Left ventricle myocardium superior (tissue), 1 donor: ENCODE measurements at places on chromosomes 11 and 22.
A peak's percentile ranks its signal among the peaks of the same experiment; 100 is the strongest.

DNA sequence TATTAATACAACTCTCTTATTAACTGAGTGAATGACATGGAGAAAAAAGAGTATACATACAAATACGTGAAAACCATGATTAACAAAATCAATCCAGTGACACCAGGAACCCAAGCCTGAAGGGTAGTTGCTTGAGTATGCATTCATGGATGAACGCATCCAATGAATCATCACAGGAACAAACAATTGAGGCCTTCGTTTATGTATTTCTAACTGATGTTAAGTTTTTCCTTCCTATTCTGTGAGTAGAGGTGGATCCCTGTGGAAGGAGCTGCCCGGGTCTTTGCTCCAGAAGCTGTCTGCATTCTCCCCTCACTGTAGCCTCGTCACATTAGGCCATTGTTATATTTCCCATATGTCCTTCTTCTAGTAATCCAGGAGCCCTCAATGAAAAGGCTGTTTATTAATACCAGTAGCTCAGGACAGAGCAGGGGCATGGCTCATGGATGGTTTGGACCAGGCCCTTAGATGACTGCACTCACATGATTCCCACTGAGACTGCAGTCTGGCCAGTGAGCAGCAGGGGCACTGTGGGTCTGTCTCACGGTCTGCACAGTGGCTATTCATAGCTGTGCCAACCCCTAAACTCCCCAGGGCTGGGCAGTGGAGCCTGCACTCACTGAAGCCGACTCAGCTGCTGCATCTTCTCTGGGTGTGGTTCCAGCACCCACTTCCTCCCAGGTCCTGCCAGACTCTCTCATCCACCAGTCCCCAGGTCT, 128.1 kb upstream of the TOP3B start:
- DNase-seq = peak; percentile 39

DNA sequence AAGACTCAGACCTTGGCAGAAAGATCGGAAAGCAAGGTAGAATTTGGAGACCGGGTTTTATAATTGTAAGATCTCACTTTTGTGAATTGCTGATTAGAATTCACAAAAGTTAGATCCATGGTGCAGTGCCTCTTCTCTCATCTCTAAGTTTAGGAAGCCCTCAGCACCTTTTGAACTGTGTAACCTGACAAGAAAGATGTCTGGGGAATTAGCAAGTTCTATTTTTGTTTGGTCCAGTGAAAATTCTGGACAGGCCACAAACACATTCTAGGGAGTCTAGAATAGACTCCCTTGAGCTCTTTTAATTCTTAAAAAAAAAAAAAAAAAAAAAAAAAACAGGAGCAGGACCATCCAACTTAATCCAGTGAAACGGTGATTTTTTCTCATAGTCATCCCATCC, 66.1 kb downstream of the CECR2 start:
- DNase-seq = no peak

GRCh38 chr11:118098996-118099837, 12.5 kb upstream of the SMIM35 start:
- DNase-seq = no peak

GRCh38 chr11:108148556-108148955, 27.2 kb downstream of the ACAT1 start:
- no peak for DNase-seq

GRCh38 chr11:42012271-42012670, 552.8 kb upstream of the LRRC4C start:
- no peak for DNase-seq

GRCh38 chr22:45549762-45550378, 47.2 kb downstream of the FBLN1 start:
- DNase-seq = no peak

DNA sequence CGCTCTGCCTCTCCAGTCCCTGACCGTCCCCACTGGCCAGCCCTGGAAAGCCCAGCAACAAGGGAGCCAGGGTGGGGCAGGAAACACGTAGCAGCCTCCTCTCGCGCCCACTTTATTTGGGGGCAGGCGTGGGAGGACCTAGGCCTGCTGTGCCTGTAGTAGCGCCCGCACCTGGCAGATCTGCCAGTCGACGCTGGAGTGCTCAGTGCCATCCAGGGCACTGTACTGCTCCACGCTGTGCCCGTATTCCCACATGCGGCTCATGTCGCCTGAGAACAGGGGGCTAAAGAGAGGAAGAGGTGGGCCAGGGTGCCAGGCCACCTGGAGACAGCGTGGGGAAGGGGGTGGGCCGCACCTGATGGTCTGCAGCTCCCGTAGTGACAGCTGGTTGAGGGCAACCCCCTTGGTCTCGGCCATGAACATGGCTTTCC, 17.0 kb upstream of the DRICH1 start:
- DNase-seq = no peak

- no peak for DNase-seq
These were observed 1.2 kb downstream of the CYB5R3 start for GRCh38 chr22:42648017-42648367.

DNA sequence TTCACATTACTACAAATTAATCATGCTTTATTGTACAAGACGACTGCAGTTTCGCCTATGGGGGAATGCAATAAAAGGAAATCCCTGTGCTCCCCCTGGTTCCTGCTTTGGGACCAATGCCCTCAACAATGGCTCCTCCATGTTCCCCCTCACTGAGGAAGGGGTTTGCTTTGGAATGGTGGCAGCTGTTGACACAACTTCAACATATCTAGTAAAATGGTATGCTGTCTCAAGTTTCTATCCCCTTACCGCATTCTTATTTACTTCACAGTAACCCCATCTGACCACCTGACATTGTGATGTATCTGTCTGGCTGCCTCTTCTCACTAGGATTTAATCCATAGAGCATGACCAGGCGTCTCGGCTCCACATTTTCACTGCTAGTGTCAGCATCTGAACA, 48.8 kb downstream of the PIWIL3 start:
- no peak for DNase-seq

DNA sequence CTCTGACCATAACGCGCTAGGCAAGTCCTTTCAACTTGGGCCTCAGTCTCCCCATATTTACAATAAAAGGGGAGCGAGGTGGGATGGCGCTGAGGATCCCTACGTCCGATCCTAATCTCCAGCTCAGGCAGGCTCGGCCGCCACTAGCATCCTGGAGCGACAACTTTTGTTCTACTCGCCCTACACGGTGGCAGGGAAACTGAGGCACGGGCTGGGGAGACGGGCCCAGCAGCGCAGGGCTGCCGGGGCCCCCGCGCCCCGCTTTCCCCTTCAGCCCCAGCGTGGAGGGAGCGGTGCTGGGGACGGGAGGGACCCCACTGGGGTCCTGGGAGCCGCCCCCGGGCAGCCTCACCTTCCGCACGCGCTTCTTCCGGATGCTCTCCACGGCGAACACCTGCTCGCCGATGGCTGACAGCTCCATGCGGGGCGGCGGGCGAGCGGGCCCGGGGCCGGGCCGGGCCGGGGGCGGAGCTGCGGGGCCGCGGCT, 413 bp downstream of the CBX7 start:
- DNase-seq = no peak

DNA sequence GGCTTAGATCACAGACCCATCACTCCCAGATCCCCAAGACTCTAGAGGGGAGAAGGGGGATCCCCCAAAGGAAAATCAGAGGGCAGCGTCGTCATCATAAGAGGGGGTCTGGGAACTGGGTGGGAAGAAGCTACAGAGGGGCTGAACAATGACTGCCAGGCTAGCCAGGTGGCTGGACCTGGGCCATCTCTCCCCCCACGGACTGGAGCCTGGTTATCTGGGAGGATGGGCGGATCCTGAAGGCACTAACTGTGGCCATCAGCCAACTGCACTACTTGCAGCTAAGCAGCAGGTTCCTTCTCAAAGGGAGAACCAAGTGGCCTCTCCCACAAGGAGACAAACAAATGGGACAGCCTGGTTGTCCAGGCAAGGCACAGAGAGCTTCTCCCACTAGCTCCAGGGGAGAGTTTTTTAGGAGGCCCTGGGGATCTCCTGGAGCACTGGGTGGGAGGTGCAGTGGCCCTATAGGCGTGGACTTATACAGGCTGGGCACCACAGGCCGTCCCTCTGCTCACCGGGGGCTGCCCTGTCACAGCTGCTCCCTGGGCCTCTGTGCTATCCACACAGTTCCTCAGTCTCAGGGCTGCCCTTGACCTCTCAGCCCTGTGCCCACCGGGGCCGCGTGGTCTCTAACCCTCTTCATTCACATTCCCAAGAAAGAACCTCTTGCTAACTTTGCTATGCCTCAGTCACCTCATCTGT, 15.4 kb downstream of the P2RY6 start:
- DNase-seq = no peak

DNA sequence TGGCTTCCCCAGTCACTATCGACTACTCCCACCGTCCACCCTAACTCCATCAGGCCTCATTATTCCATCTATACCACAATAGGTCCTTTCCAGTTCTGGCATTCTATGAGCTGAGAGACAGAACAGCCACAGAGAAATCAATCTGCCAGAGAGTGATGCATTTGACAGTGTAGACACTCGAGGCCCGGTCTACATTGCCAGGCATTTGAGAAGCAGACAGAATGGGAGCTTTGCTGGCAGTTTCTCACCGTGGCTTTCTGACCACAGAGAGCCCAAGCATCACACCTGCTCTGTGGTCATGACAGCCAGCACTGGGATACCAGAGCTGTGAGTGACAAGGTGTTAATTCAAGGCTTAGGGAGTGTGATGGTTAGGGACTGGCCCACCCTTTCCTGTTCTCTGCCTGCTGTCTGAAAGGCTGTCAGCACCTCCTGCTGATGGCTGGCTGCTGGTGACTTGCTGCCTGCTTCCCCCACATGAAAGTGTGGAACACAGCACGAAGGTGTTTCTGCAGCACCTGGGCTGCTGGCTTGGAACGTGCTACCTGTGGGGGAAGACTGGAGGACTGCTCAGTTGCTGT, 137.8 kb downstream of the KIRREL3 start:
- DNase-seq = no peak

DNA sequence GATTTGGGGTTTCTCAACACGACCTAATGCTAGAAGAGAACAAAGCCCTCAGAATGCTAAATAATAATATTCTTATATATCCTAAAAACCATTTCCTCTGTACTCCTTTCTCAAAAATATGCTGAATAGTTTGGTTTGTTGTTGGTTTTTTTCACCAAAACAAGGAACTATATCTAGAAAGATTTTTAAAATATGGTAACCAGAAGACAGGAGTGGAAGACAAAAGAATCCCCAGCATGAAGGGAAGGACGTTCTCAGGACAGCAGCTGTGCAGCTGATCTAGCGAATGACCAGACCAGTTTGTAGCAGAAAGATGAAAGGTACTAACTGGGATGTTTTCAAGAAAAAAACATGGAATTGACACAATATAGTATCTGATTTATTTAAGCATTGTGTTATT, 19.3 kb downstream of the FEZ1 start:
- no peak for DNase-seq

GRCh38 chr22:26619510-26619909, 1.7 kb upstream of the CRYBB1 start:
- DNase-seq = peak; percentile 32

DNA sequence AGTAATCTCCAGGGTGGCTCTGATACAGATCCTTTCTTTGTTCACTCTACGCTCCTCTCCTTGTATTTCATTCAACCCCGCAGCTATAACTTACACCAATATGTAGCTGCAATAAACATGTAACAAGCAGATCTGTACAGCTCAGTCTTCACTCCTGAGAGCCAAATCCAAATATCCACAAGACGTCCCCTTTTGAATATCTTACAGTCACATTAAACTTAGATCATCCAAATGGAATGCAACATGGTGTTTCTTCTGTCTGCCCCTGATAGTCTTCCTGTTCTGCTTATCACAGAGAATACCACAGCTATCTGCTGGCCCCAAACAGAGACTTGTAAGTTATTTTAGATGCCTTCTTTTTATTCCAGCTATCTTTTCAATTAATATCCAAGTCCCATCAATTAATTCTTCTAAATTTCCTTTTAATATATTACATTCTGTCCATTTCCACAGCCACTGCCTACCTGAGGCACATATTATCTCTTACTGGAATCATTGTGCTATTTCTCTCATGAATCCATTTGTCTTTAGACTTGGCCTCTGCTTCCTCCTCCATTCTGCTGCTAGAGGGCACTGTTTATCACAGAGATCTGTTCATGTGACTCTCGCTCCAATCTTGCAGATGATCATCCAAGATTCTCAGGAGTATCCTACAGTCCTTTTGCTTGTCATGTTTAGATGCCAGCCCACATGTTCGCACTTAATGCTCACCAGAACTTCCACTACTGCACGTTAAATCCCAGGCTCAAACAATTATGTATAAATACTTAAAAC, 908.6 kb downstream of the NTM start:
- DNase-seq = no peak

DNA sequence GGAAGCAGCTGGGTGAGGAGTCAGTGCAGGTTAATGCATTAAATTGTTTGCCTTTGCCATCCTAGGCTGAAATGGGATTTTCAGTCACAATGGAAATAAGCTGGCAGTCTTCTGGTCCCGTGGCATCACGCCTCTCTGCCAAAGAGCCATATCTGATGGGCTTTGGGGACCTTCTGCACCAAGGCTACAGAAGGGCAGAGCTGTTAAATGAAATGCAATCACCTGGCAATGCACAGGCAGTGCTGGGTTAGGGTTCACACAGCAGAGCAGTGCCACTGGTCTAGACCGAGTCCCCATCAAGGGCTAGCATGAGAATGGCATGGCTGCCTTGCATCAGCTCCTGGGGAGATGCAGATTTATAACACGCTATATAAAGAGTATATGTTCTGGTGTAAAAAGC, 749.2 kb downstream of the NTM start:
- no peak for DNase-seq

GRCh38 chr11:19698493-19699292, 13.9 kb upstream of the NAV2 start:
- DNase-seq = peak; percentile 80

DNA sequence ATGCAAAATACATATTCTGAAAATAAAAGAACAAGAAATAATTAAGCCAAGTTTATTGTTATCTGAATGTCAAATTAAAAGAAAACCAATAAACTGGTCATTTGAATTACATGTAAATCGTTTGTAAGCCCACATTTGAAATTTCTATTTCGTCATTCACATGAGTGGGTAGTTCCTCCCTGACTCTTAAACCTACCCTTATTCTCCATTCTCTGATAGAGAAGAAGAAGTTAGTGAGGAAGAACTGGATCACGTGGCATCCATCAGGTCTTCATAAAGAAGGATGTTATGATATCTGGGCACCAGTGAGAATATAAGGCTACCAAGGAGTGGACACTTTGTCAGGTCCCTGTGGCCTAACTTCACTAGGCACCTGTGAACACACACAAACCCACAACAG, 328.1 kb downstream of the OPCML start:
- DNase-seq = no peak

- DNase-seq = no peak
These were observed 249.1 kb downstream of the MIAT start for GRCh38 chr22:26906464-26906863.
